Hematopoietic multipotent progenitor cell treated with erythropoietin and hydrocortisone succinate and interleukin-3 and kit ligand, for 17 days (in vitro differentiated cells): ENCODE measurements at places on chromosomes 13 and 19.

- no peak for DNase-seq
Observed at GRCh38 chr19:29248332-29248844, 35.4 kb upstream of the UQCRFS1 start.

- peak; percentile 49 for DNase-seq
Observed at GRCh38 chr19:7326105-7326877, 22.4 kb upstream of the ARHGEF18 start.

DNA sequence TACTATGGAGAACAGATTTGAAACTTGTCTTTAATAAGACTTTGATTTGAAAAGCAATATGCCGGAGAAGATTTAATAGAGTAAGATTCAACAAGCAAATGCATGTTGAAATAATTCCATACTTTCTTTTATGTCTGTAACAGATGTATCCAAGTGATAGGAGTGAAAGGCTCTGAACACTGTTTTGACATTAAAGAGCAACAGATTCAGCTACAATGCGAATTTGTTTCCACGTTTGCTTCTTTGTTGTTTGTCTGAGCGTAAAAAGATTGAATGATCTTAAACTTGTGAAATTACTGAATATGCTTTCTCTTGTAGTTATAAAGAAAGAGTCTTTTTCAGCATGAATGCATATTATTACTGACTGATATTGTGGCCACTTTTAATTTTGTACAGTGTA, 2612.9 kb downstream of the PCDH9 start:
- DNase-seq: no peak

DNA sequence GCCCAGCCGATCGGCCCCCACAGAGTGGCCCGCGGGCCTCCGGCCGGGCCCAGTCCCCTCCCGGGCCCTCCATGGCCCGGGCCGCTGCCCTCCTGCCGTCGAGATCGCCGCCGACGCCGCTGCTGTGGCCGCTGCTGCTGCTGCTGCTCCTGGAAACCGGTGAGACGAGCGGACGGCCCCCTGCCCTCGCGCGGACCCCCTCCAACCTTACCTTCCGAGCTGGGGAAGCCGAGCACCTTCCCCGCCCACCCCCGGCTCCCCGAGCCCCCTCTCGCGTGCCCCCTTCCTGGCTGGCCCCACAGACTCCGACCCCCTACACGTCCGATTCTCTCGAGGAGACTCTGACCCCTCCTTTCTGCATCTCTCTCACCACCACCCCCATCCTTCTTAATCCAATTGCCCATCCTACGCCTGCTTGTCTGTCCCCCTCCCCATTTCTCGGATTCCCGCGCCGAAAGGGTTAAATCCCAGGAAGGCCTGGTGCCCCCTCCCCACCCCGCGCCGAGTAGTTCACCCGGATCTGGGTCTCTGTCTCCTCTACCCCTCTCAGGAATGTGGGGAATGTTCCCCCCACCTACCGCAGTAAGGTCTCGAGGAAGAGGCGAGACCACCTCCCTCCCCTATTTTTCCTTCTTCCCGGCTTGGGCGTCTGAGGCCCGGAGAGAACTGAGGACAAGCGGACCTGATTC, 502 bp downstream of the NECTIN2 start:
- DNase-seq: no peak

GRCh38 chr13:76620036-76620435, 266.2 kb downstream of the KCTD12 start:
- DNase-seq: no peak

DNA sequence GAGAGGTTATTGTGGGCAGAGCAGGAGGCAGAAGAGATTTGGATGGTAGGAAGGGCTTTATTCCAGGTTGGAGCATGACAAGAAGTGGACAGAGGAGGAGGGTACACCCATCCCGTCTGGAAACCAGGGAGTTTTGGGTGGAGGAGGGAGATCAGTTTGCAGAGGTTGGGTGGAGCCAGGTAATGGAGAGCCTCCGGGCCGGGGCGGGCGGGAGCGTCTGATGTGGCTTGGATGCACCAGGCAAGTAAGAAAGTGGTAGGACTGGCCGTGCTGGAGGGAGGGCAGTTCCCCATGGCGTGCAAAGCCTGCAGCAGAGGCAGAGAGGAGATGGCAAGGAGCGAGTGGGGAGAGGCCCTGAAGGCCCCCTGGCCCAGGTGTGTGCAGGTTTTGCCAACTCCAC, 10.9 kb downstream of the IGFLR1 start:
- no peak for DNase-seq

DNA sequence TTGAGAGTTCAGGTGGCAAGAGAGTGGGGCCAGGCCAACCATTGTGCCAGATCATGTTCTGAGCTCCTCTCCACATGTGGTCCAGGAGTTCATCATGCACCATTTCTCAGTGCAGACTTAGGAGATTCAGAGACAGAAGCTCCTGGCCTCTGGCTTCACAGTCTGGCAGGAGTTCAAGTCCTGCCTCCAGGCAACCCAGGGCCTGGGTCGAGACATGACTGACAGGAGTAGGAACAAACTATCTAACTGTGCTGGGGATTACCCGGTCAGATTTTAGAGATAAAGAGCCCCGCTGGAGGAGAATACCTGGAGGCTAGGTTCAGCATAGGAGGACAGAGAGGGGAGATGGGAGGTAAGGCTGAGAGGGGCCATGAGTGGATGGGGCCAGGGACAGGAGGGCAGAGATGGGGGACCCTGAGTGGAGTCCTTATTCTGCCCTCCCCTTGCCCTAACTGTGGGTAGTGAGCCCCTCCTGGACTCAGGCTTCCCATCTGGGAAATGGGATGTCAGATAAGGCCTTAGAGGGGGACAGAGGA, 906 bp upstream of the CYP4F11 start:
- DNase-seq: no peak

DNA sequence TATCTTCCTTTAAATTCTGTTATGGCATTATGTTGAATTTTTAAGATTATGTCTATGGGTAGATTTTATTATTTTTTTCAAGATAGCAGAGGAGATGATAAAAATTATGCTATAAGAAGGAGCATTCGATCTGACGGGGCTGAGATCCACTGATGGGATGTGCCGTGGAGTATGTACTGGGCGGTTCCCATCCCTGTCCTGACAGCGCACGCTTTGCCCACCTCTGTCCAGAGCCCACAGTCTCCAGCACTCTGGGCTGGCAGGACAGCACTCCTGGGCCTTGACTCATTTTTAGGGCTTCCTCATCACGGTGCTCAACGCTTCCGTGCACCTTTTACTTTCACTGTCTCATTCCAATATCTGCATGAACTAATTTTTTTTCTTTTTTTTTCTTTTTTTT, 235.5 kb downstream of the TEX29 start:
- no peak for DNase-seq
